CD4-positive, alpha-beta T cell treated with Interleukin-1 beta for 1 hour (primary cell): ENCODE measurements at places on chromosomes 7 and 10.
A peak's percentile ranks its signal among the peaks of the same experiment; 100 is the strongest.

DNA sequence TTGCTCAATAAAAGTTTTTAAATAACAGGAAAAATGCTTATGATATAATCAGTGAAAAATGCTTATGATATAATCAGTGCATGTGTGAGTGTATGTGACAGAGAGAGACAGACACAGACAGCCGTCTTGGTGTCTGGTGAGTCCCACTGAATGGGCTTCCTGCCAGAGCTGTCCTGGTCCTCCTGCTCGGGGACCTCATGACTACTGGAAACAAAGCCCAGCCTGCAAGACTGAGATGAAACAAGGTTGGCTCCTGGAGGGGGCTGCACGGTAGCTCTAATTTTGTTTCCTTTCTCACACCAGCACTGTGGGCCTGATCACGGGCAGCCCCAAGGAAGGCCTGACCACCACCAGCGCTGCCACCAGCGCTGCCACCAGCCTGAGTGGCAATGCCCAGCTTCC is 57.3 kb downstream of the NRP1 start:
- DNase-seq: no peak

- DNase-seq: no peak
These were observed 40.4 kb upstream of the SCIN start for GRCh38 chr7:12529971-12530710.

GRCh38 chr10:78433766-78434535 is 400.3 kb downstream of the RPS24 start:
- no peak for DNase-seq

DNA sequence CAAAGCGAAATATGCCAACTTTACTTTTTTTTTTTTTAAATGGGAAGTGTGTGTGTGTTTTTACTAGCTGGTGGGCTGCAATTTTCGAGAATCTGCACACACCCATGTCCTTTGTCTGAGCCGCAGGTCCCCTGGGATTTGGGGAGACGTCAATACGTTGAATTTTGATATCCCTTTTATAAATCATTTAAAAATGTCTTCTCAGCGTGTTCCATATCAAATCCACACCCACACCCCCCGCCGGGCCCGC is 404 bp upstream of the FMC1 start:
- DNase-seq: no peak

- DNase-seq: no peak
These were observed 11.1 kb downstream of the PRLHR start for GRCh38 chr10:118584181-118584954.

DNA sequence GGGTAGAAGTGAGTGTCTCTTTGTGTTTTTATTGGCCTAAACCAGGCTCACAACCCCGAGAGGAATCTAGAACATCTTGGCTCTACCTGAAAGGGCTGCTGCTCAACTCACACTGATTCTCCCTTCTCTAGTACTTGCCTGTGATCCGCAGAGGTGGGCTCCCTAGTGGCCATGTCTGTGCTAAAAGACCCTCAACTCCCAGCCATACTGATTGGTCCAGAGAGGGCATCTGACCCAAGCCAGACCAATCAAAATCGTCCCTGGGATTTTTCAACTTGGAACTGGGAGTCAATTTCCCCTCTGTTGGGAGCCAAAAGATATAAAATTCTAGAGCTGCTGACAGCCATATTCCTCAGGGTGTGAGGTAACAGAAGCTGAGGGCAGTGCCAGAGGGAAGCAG is 55.3 kb downstream of the SH3PXD2A start:
- DNase-seq: no peak

DNA sequence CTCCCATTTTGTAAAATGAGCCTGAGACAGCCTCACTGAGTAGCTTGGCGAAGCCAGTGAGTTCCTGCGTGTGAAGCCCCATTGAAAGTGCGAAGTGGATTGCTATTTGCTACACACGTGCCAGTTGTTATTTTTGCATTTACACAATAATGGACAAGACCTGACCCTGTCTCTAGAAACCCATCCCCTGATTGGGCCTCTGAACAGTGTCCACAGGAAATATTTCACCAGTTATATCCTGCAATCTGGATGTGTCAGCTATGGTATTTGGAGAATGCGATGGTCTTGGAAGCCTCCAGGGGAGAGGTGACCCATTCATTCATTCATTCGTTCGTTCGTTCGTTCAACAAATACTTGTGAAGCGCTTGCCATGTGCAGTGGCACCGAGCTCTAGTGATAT is 37.1 kb downstream of the COL13A1 start:
- no peak for DNase-seq

DNA sequence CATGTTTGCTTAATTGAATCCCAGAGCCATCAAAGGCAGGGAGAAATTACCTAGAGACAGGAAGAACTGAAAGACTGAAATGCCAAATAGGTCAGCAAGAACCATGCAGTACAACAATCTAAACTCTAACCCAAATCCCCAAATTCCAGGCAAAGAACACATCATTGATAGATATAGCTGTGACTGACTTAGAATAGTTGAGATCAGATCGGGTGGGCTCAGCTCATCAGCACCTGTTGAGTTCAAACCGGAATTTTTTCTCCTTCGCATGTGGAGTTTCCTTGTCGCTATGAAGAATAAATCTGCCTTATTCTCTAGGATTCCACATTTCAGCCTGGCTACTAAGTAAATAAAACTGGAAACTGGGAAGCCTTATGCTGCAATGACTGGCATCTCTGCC is 1.4 kb downstream of the ANKMY2 start:
- no peak for DNase-seq

DNA sequence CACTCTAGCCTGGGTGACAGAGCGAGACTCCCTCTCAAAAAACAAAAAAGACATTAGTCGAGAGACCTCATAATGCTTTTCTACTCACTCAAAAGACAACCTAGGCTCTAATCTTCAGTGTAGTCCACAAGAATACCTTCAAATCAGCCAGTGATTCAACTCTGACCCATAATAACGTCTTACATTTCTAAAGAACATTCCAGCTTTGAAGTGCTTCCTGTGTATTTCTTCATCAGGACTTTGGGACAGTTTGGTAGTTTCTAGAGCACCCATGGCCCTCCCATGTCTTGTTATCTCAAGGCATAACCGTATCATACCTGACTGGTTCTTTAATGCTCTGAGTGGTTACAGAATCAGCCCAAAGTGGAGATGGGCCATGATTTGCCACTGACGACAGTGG is 221.3 kb downstream of the SKIDA1 start:
- no peak for DNase-seq

DNA sequence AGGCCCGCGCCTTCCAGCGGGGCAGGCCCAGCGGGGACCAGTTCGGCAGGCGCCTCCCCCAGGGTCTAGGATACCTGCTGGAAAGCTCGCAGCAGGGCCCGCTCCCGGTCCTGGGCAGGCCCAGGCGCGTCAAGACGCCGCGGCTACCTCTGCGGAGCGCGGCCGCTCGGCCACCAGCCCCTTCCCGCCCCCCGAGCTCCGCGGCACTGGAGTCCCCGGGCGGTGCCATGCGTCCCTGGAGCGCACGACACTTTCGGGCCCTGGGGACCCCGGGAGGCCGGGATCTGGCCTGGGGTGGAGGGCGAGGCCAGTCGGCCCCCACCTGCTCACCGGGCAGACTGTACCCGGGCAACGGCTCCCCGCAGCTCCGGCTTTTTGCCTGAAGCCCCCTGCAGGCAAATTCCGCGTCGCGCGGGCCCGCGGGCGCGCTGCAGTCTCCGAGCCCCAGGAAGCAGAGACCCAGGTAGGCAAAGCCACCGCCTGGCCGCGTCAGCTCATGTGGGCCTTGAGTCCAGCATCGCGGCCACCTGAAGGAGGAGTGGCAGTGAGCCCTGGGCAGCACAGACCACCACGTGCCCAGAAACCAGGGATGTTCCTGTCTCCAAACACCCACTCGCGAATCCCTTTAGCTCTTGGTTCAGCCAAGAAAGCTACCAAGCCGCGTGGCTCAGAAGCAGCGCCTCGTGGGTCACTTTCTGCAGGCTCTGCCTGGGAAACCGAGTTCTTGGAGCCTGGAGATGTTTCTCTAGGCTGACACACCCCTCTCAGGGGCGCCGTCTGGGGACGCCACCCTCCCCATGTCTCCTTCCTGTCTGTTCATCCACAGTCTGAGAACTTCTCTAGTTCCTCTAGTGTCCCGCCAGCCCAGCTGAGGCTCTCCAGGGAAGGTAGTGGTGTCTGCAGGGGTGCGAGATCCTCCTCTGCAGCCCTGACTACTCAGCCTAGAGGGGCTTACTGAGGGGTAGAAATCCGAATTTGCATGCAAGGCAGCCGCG is 46.1 kb upstream of the APBB1IP start:
- no peak for DNase-seq

DNA sequence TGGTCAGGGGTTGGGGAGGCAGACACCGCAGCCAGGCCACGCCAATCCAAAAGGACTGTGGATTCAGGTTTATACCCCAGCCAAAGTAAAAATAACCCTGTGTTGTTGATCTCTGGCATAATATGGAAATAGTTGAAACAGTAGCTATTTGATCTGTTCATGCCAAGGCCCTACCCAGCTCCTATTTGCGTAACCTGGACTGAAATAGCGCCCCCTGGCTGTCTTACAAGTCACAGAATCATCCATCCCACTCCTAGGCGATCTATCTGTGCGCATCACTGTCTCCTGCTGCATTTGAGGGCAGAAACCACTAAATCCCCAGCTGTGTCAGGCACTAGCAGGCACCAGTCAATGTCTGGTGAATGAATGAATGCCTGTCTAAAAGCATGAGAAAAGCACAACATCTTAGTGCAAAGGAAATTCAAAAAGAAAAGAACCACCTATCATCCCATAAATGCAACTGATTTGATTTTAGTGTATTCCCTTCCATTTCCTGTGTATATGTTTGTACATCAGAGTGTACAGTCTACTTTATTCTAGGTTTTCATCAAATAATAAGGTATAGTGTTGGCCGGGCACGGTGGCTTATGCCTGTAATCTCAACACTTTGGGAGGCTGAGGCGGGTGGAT is 160.0 kb downstream of the SLIT1 start:
- peak; percentile 43 for DNase-seq

DNA sequence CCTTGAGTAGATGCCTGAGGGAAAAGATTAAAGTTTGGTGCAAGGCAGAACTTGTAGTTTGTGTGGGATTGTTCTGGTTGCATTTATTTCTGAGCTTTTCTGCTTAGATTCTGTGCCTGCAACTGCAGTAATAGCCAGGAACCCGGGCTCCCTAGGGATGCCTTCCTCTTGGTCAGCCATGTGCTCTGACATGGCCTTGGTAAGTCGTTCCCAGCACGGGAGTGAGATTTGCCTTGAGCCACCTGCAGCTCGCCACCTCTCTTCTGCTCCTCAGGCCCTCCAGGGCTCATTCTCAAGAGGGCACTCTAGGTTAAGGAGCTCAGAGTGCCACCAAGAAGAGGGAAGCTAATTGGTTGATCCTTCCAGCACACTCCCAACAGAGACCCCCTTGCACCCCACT is 350.6 kb upstream of the MKI67 start:
- DNase-seq: no peak

DNA sequence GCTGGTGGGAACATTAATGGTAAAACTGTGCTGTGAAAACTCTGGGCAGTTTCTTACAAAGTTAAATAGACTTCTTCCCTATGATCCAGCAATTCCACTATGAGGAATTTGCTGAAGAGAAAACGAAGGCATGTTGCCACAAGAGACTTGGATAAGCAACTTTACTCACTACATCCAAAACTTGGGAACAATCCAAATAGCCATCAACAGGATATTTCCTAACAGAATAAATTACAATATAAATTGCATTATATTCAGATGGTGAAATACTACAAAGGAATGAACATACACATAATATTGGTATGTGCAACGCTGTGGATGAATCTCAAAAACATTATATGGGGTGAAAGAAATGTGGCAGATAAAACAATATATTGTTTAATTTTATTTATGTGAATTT is 21.4 kb upstream of the MKI67 start:
- no peak for DNase-seq

DNA sequence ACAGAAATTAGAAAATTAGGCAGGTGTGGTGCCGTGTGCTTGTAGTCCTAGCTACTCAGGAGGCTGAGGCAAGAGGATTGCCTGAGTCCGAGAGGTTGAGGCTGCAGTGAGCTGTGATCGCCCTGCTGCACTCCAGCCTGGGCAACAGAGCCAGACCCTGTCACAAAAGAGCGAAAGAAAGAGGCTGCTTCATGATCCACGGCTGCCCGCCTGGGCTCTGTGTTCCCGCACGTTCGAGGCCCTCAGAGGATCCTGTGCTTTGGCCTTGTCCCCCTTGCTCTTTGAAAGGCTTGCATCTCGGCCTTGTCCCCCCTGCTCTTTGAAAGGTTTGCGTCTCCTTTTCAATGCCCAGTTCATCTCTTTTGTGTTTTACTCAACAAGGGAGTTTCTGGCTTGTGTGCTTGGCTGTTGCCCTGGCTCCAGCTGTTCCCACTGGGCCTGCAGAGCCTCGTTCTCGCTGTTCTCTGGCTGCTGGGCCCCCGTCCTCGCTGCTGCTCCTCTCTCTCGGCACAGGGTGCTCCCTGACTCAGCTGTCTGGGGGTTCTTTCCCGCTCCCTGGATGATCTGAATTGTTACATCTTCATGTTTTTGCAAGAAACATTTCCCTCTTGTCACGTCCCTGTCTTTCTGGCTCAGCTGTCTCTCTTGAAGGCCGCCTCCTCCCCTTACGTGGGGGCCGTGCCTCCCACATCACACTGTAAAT is 45.1 kb upstream of the INPP5A start:
- DNase-seq: no peak

- no peak for DNase-seq
These were observed 20.7 kb downstream of the LAMB1 start for GRCh38 chr7:107982042-107982840.

DNA sequence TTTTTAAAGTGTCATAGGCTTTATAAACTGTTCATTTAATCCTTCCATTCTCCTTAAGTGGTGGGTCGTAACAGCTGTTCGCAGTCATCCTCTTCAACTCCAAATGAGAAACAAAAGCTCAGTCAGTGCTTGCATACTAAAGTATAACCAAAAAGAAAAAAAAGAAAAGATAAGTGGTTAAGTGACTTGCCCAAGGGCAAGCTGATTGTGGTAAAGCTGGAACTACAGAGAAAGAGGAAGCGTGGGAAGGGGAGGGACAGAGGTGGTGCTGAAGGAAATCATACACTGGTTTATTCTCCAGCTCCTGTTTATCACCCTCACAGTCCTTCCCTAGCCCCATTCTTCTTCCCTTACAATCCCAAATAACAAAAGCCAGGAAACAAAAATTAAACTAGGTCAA is 29.6 kb downstream of the IDE start:
- DNase-seq: no peak

- no peak for DNase-seq
These were observed 399.3 kb upstream of the PODXL start for GRCh38 chr7:131955679-131956078.

GRCh38 chr7:123871998-123872867 is 27.3 kb downstream of the HYAL4 start:
- peak; percentile 34 for DNase-seq
